NCI-H524 treated with DMSO at 0.1 percent for 48 hours (cell line): ENCODE measurements at places on chromosomes 3 and 15.
A peak's percentile ranks its signal among the peaks of the same experiment; 100 is the strongest.

DNA sequence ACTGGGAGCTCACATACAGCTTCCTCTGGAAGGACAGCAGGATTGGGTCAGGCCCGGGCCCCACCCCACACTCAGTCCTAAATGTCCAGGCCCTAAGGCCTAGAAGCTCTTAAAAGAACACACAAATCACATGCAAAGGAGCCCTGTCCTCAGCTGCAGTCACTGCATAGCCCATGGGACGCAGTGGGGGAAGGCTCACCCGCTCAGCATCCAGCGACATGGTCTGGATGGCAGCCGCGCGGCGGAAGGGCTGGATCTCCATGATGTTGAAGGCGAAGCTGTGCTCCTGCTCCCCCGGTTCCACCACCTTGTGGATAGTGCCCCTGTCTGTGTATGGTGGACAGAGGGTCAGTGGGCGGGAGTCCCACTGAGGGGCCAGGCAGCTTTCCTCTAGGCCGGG lies 22.1 kb downstream of the SEMA7A start:
- no peak for DNase-seq

DNA sequence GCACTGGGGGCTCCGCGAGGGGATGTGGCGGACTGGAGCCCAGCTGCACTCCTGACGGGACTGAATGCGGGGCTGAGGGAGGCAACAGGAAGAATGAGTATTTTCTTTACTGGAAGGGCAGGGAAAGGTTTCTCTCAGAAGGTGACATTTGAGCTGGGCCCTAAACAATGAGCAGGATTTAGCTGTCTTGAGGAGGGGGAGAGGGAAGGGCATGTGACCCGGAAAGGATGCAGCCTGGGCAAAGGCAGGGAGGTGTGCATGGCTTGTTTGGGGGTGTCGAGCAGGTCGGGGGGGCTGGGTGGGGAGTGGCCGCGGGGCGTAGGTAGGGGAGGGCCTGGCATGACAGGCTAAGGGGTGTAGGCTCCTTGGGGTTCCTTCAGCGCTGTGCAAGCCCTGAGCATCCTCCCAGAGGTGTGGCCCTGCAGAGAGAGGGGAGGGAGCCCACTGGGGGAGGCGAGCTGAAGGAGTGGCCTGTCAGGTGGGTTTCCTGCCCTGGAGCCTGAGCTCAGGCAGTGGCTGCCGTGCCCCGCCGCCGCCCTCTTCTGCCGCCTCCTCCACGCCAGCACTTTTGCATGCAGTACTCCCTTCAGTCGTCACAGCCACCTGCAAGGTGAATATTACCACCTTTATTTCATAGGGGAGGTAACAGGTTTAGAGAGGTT lies 17.2 kb upstream of the ANKDD1A start:
- DNase-seq = no peak

DNA sequence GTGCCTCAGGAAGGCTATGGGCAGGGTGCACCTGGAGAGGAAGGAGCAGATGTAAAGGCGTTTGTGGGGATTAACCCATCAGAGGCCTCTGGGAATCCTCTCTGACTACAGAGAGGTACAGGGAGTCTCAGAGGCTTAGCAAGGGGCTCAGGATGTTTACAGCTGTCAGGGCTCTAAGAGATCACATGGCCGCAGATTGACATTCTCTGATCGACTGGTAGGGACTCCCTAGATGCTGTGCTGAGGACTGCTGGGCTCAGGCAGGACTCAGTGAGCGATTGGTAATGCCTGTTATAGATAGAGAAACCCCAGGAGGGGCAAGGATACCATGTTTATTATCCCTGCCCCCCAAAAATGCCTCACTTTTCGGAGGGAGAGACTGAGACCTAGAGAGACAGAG lies 103.5 kb downstream of the CORO2B start:
- peak; percentile 98 for DNase-seq

DNA sequence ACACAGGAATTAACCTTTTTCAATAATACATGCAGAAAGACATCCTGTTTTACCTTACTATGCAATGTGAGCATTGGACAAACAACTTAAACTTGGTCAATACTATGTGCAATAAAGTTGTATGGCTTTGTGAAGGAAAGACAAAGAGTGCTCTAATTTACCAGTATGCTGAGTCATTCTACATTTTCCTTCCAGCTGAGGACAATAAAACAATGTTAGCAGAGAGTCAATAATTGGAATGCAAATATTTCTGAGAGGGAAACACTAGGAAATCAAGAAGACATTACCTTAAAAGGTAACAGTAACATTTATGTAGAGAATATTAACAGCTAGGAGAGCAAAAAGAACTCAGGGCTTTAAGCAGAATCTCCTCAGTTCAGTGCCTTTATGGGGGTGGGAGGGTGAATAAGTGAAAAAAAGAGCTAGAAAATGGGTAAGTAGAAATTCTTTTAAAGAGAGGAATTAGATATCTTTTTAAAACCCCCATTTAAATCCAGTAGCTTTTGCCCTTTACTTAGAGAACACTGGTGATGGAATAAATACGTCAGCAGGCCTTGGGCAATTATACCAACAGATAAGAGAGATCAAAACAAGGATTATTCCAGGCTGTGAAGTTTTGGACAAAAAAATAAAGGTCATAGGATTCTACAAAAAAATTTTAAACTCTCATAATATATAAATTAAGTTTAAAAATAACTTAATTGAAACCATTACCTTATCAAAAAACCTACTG lies 11.6 kb upstream of the HGD start:
- no peak for DNase-seq

- no peak for DNase-seq
Measured at GRCh38 chr3:56885453-56885852, 83.7 kb upstream of the ARHGEF3 start.

GRCh38 chr3:64295594-64295993 lies 70.3 kb upstream of the PRICKLE2 start:
- DNase-seq = no peak

DNA sequence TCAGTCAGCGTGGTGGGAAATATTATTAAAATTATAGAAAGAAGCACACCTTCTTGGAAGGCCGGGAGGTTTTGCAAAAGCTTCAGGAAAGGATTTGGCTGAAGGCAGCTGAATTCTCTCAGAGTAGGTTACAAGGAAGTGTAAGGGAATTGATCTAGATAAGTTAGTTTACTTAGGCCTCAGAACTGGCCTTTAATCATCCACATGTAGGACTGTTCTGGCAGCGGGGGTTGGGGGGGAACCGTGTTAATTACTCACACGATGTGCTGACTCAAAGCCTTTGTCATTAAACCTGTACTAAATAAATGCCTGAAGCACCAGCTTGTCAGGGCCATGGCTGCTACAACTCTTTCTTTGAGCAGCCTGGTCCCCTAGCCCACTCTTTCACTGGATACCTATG lies 12.8 kb downstream of the ASB14 start:
- DNase-seq = no peak

GRCh38 chr3:49506906-49507305 lies 36.8 kb downstream of the DAG1 start:
- DNase-seq = no peak

DNA sequence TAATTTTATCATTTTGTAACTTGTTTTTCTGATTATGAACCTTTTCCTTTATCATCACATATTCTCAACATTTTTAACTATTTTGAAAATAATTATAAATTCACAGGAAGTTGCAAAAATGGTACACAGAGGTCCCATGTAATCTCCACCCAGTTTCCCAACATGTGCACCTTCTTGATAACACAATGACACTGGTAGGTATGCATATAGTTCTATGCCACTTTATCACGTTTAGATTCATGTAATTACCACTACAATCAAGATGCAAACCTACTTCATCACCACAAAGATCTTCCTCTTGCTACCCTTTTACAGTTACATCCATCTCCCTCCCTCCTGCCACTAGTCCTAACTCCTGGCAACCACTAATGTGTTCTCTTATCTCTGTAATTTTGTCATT lies 413.9 kb downstream of the SHQ1 start:
- no peak for DNase-seq

DNA sequence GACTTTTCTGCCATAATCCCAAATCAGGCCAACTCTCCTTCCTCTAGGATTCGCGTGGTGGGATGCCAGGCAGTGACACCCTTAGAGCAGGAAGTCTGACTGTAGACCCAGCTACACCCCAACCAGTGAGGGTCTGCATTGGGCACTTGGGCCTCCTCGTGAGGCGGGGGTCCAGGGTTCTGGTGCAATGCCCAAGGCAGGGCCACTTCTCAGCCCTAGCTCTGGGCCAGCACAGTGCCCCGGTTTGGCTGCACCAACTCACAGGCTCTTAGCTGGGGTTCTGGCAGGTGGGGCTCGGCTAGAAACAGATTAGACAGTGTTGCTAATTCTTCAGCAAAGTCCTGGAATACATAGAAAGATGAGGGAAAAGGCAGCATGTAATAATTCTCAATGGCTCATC lies 12.7 kb downstream of the CDAN1 start:
- DNase-seq = no peak

- DNase-seq = peak; percentile 79
Measured at GRCh38 chr15:81133782-81134461, at the start of gene CFAP161. CFAP161 (plus strand) TSS chr15:81134270; CDS start chr15:81134330, 60 bp downstream.

DNA sequence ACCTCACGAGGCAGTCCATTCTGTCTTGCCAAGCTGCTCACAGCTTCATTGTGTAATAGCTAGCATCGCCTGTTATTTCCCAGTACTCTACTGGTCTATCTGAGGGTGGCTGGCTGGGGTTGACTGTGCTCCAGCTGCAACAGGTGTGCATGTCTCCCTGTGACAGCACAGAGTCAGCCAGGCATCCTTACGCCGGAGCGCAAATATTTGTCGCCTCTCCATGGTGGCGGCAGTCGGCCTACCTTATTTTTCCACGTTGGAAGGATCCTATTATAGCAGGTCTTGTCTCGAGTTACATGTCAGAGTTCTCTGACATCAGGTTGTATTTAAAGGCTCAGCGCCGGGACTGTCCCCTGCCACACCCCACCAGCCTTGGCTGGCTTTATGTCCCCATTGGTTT lies 307.1 kb downstream of the TLE3 start:
- DNase-seq = no peak

GRCh38 chr3:38028621-38029361 lies 651 bp downstream of the PLCD1 start:
- no peak for DNase-seq

DNA sequence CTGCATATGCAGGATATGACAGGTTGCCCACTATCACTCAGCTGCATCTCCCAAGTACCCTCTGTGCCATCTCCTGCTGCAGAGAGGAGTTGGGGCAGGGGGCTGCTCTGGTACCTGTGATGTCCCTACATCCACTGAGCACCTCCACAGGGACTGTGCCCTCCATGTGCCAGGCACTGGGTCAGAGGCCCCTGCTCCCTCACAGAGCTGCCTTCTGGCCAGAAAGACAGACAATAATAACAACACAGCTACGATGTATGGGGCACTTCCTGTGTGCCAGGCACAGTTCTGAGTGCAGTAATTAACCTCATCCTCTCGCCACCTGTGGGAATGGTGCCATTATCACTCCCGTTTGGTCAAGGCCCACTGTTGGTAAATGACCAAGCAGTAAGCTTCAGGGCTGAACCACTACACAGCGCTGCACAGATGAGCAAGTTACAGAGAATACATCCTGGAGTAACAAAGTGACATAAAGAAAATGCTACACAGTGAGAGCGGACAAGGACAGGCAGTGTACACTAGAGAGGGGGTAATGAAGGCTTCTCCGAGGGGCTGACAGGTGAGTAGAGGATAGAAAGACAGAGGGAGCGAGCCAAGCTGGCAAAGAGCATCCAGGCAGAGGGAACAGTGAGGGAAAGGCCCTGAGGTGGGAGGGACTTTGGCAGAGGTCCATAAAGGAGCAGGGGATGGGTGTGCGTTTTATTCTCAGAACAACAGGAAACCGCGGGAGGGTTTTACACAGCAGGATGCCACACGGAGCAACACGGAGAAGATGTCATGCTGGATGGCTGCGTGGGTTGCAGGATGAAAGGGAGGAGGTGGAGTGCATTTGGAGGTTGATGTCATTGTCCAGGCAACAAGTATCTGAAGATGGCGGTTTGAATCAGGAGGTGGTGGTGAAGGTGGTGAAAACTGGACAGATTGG lies 13.6 kb downstream of the WNT7A start:
- DNase-seq = no peak

DNA sequence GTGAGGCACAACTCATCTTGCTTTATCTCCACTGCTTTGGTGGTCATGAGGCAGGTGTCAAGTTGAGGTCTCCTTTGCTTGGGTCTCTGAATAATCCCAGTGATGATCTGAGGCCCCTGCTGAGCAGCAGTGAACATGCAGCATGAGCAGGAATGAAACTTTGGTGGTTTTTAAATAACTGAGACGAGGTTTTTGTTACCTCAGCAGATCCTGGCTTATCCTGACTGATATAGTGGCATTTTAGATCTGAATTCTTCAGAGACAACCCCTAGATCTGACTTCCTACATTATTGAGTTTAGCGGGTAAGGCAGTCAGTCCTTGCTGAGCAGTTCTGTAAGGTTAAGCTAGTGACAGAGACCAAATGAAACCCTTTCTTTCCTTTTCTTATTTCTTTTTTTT lies 230.4 kb downstream of the ARRDC4 start:
- no peak for DNase-seq

- no peak for DNase-seq
Measured at GRCh38 chr3:173839859-173840258, 442.3 kb downstream of the NLGN1 start.

DNA sequence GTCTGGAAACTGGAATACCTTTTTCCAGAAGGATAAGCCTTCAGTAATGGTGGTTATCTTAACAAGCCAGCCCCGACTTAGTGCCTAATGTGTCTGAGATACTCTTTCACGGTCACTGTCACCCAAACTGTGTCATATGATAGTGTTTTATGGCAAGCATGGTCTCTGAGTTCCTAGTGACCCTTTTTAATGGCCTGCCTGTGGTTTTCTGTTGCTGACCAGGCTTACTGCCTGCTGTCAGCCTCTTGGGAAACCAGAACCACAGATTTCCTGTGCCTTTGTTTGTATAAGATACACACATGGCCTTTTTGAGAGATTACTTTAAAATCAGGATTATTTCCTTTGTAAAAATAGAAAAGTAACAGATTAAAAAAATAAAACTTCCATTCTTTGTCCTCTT lies 22.4 kb downstream of the HPS3 start:
- no peak for DNase-seq

DNA sequence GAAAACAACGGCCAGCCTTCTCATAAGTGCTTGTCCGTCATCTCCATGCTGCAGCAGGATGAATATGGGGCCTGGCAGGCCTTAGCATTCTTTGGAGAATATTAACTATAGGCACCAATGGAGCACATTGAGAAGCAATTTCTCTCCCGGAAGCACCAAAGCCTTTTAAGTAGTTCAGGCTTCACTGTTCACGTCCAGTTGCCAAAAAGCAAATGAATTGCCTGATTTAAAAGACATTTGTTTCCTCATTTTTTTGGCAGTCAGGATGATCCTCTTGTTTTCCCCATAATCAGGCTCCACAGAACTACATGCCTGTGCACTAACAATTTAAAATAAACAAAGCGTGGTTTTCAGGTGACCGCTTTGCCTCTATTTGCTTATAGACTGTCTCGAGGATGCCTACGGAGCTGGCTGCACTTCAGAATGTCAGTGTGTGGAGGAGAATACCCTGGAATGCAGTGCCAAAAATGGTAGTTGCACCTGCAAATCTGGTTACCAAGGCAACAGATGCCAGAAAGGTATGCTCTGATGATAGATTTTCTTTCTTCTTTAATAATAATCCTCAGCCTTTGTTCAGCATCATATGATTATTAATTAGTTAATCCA lies 725.2 kb upstream of the GOLIM4 start:
- no peak for DNase-seq
